Regular cardiac myocyte (primary cell): ENCODE measurements at places on chromosomes 1 and 21. TPM values are rescaled to one million over a fixed set of nuclear protein-coding genes. Genes with fewer than 3 reads are reported as not detected.

Gene RSPH1
- total RNA-seq: under 0.01 TPM in 1 of 2 replicates, not detected in the other

Gene MMP23B
- total RNA-seq: 8.1 and 10.7 TPM in 2 replicates

Gene REN
- total RNA-seq: not detected in 2 replicates

Gene CYP4A11
- not detected in 2 replicates for total RNA-seq

Gene FALEC
- 0.28 TPM in 1 of 2 replicates, not detected in the other for total RNA-seq
